ENCODE measurements at places on chromosomes 6 and 20. TPM values are rescaled to one million over a fixed set of nuclear protein-coding genes. Genes with fewer than 3 reads are reported as not detected.
A peak's percentile ranks its signal among the peaks of the same experiment; 100 is the strongest.

The VWA7 gene
- total RNA-seq, result 0.34 TPM

The FAM83C gene
- total RNA-seq, result not detected

The ACSS1 gene
- total RNA-seq, result 39.6 TPM

The DACT2 gene
- not detected for total RNA-seq

DNA sequence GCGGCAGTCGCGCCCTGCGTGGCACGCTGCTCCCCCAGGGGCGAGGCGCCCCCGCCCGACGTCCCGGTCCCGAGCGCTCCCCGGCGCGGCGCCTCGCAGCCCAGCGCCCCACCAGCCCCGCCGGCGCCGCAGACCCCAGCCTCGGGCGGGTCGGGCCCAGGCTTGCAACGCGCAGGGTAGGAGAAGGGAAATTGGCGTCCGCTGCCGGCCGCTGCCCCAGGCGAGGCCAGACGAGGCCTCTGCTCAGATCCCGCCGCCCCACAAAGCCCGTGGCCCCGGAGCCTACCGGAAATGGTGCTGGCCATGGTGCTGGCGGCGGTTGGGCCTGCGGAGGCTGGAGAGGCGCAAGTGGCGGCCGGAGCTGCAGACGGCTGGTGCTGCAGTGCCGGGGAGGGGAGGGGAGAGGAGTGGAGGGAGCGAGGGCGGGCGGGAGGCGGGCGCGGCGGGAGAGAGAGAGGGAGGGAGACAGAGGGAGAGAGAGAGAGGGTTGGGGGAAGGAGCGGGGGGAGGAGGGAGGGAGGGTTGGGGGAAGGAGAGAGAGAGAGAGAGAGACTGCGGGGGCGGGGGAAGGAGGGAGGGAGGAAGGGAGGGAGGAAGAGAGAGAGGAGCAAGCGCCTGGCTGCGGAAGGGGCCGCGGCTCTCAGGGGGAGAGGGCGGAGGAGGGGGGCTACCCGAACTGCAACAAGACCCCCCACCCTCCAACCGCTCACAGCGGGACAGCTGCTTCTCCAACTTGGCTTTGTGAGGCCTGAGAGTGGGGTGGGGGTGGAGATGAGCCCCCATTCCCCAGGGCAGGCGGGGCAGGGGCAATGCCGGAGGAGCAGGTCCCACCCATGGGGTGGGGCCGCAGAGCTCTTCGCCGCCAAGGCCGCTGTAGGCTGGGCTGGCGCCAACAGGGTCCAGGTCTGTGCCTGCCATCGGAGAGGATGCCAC lies at the start of gene STMN3:
Gene STMN3, minus strand, starts transcription at position 384 of the 933 bp plus-strand sequence. Its CDS starts 79 bp downstream, at position 305.
- DNase-seq, result peak; percentile 77

- DNase-seq, result no peak
Observed at GRCh38 chr6:157488058-157488457, 107.1 kb downstream of the ZDHHC14 start.

DNA sequence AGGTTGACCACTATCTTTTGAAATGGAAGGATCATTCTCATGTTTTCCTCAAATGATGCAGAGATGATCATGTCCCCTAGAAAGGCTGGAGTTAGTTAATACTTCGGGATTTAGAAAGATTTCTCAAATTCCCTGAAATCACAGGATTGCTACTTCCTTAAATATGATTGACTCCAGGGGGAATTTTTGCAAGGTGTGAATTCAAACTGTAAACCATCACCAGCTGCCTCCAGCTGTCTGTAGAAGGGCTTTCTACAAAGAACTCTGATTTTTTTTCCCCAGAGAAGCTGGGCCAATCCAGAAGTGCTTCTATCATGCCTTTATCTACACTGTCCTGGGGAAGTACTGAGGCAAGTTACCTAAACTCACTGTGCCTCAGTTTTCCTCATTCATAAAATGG lies 114.5 kb downstream of the EDN1 start:
- DNase-seq, result no peak

- peak; percentile 28 for DNase-seq
Observed at GRCh38 chr20:22794200-22794599, 209.8 kb upstream of the FOXA2 start.

DNA sequence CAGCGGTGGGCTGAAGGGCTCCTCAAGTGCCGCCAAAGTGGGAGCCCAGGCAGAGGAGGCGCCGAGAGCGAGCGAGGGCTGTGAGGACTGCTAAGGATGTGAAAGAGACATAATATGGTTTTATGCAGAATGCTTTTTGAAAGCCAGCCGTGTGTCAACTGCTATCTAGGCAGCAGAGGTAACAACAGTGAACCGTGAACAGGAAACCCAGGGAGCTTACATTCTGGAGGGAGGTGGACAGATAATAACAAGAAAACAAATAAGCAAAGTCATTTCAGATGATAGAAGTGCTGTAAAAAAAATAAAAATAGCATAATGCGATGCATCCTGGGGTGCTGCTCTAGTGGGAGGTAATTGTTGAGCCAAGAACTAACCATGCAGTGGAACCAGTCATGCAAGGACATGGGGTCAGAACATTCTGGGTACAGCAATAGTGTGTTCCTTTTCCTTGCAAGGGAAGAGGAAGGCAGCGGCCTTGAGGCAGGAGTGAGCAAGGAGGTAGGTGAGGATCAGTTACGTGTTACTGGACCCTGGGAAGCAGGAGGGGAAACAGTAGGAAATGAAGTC lies 134.4 kb upstream of the TMEM170B start:
- DNase-seq, result no peak

GRCh38 chr6:55774286-55775028 lies 100.9 kb downstream of the BMP5 start:
- no peak for DNase-seq

DNA sequence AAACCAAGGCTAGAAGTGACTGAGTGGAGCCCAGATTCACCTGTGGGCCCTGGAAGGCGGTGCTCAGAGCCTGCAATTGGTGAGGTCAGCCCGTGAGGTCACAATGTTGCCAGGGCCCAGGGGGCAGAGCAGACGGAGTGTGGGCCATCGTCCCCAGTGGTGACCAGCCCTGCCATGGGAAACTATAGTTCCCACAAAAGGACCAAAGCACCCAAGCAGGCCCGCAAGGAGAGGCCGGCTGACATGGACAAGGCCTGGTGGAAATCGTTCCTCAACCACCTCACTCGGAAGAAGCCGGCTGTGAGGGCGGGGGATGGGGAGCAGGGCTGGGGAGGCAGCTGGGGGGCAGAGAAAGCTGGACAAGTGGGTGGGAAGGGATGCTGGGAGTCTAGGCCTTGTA lies at the start of gene C20orf144:
Gene C20orf144, plus strand, starts transcription at position 156 of the 400 bp plus-strand sequence. Its CDS starts 19 bp downstream, at position 175.
- no peak for DNase-seq

DNA sequence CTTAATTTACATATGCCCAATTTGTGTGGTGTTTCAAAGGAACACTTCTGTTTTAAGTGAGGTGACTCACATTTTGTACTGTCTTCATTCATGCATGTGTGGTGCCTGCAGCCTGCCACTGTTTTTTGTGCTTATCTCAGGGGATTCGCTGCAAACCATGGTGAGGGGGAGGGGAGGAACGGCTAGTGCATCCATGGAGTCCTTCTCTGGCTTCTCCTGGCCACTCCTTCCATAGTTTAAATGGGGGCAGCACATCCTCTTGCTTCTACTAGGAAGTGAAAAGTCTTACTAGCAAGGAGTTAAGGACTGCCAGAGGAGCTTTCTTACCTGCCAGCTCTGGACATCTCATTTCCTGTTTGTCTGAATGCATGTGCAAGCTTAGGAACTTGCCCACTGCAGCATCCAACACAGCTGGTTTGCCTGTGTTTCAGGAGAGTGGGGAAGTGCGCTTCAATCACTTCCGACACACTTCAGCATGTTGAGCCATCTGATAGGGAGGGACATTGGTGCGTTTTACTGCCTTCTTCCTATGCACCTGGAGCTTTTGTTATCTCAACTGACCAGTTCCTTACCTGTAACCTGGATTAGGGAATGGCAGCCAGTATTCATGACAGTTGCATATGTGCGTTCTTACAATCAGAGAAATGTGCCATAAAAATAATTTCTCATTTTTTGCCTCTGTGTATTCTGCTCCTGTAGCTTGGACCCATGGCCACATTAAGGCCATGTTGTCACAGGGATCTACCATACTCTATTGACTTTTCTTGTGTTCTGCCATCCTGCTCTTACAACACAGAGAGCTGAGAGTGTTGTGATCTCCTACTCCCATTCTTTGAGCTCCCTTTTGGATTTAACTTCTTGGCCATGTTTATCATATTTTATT lies 211.3 kb downstream of the ARID1B start:
- peak; percentile 10 for DNase-seq

DNA sequence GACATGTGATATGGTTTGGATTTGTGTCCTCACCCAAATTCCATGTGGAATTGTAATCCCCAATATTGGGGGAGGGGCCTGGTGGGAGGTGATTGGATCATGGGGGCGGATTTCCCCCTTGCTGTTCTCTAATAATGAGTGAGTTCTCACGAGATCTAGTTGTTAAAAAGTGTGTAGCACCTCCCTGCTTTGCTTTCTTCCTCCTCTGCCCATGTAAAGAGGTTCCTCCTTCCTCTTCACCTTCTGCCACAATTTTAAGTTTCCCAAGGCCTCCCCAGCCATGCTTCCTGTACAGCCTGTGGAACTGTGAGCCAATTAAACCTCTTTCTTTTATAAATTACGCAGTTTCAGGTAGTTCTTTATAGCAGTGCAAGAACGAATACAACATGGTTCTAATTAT lies 2.1 kb upstream of the ZNF451 start:
- DNase-seq, result no peak

DNA sequence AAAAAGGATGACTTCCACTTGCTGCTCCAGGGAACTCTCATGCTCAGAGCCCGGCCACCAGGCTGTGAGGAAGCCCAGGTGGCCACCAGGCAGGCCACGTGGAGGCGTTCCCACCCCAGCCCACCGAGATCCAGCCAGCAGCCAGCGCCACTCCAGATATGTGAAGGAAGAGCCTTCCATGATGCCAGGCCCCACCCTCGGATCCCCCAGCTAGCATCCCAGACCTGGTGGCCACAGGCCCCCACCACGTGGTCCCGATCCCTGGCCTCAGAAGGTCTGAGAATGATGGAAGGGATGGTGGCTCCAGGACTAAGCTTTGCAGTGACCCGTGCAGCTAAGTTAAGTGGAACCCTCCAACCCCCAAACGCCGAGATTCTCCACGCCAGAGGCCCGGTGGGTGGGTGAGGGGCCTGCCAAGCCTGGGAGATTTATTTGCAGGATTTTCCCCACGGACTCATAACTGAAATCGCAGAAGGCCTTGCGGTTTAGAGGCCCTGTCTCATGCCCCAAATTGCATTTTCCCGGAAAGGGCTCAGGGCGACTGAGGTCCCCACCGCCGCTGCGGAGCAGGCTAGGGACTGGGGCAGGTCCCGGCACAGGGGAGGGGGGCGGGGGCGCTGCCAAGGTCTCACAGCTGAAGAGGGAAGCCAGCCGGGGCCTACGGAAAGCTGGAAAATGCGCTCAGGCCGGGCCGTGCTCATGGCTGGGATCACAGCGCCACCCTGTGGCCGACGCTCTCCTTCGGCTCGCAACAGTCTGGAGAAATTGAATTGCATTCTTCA lies 31.1 kb upstream of the CST7 start:
- DNase-seq, result peak; percentile 80
